Activated CD4-positive, alpha-beta T cell treated with anti-CD3 and anti-CD28 coated beads, Interleukin-2, amount 10 ng/mL, durations not matched to agents 7 days and 5 days (primary cell): ENCODE measurements at places on chromosomes 16 and 17.
A peak's percentile ranks its signal among the peaks of the same experiment; 100 is the strongest.

DNA sequence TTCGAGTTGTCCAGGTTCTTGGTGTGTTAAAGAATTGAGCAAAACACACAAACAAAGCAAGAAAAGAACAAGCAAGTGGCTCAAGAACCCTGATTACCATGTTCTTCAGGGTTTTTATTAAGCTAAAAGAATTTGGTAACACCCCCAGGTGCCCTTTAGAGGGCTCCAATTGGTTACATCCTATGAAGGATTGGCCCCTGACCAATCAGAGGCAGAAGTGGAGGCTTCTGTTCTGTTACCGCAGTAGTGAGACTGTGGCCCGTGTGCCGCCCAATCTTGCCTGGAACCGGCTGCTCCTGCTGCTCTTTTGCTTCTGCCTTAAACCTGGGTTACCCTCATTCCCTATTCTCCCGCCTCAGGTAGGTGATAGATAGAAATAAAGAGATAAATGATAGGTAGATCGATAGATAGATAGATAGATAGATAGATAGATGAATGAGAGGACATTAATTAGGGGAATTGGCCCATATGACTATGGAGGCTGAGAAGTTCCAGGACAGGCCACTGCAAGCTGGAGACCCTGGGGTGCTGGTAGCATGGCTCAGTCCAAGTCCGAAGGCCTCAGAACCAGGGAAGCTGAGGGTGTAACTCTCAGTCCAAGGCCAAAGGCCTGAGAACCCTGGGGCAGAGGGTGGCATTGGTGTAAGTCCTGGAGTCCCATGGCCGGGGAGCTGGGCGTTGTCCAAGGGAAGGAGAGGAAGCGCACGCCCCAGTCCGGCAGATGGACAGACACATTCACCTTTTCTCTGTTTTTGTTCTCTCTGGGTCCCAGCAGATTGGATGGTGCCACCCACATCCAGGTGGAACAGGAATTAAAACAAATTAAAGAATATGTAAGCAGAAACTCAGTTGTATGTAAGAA is 3.5 kb upstream of the CA5A start:
- no peak for DNase-seq

GRCh38 chr16:86010680-86011141 is 111.7 kb downstream of the IRF8 start:
- DNase-seq: no peak

DNA sequence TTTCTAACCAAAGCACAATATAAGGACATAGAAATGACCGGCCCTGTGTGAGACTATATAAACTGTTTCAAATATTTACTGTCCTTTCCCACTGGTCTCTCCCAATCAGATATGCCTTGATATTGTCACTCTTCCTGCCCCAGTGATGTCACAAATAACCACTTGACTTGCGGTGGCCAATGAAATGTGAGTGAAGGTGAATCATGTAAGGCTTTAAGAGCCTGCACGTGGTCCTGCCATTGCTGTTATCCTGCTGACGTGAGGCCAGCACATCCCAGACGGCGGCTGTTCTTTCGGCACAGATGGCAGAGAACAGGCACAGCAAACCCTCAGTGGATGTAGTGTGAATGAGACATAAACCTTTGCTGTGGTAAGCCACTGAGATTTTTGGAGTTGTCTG is 5.4 kb upstream of the KLHL11 start:
- no peak for DNase-seq

- DNase-seq: peak; percentile 96
Measured at GRCh38 chr16:2682209-2683021, at the start of gene KCTD5. Gene KCTD5, plus strand, starts transcription at chr16:2682523. Its CDS starts 26 bp downstream, at chr16:2682549.

- no peak for DNase-seq
Measured at GRCh38 chr16:14576532-14576931, 53.5 kb downstream of the PARN start.

GRCh38 chr16:72877374-72878028 is 170.4 kb downstream of the ZFHX3 start:
- no peak for DNase-seq

DNA sequence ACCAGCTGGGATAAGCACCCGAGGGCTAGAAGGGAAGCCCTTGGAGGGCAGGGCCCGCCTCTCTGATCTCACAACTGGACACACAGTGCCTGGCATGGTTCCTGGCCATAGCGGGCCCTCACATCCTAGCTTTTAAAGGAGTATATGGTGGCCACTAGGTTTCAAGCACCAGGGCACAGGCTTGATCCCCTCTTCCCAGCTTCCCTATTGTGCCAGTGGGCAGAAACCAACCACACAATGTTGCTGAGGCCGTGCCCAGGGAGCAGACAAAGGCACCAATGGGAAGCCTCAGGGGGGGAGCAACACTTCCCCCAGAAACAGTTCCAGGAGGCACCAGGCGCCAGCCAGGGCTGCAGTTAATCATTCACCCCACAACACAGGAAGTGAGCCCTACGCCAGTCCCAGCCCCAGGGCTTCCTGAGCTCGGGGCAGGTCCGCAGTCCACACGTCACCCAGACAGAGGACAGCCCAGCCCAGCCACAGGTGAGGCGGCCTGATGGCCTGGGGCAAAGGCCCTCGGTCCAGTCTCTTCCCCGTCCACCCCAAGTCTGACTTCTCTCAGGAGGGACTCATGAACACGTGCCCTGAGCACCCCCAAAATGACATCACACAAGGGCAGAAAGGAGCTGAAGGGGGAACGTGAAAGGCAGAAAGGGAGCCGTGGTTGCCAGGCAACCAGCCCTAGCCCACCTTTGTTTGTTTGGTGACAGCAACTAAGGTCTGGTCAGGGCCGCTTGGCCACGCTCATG is 12.8 kb downstream of the SMIM5 start:
- DNase-seq: no peak

GRCh38 chr16:56347166-56347565 is 78.2 kb downstream of the AMFR start:
- no peak for DNase-seq

DNA sequence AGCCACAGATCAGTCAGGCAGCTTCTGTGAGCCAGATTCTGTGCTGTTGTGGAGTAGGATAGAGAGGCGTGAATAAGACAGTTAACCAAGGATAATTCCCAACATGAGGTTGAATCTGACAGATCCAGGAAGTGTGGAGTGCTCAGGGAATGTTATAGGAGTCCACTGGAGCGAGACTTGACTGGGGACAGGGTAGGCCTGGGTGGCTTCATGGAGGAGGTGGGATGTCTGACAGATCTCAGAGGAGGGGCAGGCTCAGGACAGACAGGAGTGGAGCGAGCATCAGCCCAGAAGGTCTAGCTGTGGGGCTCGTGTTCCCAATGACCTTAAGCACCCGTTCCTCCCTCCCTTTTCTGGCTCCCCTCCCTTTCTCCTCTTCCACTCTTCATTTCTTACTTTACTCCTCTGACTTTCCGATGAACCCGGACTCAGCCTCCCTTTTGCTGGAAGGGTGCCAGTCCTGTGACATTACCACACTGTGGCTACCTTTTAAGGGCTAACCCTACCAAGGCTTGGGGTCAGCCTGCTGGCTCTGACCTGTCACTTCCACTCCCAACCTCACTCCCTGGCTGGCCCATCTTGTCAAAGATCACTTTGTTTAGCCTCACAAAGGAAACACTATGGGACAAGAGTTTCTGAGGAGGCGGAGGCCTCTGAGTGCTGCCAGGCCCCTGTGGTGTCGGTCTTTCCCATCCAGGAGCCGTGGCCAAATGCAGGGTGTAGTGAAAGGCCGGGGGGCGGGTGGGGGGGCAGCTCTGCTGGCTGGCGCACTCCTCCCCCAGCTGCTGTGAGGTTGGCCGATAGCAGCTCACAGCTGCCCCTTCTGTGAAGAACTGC is 28.5 kb upstream of the EFCAB13 start:
- no peak for DNase-seq

DNA sequence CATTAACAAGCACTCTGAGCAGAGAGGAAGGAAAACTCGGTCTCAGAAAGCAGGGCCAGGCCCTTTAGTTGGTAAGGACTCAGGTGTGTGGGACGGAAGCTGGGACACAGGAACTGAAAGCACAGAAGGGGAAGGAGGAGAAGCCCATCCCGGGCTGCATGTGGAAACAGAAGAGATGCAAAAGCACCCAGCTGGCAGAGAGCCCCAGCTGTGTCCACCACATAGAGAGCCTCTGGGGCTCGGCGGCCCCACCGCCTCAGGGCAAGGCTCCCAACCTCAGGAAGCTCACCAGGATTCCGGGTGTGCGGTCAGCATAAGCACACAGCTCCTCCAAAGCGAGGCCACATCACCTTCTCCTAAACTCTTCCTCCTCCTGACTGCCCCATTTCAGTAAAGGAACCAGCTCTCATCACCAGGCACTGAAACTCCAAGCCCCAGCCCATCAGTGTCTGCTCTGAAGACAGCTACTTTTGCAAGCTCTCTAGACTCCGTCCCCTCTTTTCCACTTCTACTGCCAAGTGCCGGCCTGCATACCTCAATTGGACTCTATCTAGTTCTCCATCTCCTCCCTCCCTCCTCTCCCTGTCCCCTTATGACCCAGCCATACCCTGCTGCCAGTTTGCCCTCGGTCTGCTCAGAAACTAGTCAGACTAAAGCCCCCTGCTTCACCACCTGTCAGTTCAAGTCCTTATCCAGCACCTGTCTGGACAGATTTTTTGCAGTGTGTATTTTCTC is 6.0 kb downstream of the ST3GAL2 start:
- no peak for DNase-seq

DNA sequence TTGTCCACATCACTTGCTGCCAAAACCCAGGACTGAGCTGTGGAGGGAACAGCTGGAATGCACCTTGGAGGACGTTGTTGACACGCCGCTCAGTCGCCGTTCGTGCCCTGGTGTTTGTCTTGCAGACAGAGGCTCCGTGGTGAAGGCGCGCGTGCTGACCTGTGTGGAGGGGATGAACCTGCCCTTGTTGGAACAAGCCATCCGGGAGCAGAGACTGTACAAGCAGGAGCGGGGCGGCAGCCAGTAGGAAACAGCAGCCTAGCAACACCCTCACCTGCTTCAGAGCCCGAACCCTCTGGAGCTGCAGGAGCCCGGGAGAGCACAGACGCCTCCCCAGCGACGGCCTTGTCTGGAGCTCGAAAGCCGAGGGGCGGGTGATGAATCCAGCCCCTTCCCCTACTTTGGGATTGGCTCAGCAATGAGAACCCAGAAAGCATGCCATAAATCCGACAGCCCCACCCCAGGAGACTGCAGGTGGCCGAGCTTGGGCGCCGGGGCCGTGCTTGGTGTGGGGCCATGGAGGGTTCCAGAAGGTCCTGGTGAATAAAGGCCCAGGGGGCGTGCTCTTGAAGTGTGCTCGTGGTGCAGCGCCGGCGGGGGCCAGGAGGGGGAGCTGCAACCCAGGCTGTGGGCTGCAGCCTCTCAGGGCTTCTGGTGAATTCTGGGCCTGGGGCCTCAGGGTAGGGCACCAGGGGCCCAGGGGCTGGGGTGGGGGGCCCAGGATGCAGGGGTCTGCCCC is 470 bp upstream of the CDK3 start:
- peak; percentile 71 for DNase-seq

DNA sequence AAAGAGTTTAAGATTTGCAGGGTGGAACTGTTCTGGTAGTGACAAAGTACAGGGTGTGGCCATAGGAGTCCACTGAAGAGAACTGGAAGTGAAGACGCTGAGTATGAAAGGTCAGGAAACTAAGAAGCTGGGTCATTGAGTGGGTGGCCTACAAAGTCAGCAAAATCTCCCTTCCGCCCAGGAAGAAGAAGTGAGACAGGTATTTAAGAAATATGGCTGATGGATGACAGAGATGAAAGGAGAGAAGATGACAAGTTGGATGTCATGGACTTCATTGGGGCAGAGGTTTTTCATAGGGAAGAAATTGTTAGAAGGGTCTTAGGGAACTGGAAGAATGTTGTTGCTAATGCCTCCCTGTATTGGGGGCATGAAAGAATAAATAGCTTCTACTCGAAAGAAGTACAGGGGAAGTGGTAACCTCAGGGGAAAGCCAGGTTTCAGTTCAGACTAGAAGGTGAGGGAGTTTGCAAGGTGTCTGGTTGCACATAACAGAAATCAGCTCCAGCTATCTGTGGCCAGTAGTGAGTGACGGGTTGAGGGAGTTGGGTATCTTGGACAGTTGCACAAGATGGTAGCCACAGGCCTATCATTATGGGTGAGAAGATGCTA is 33.6 kb upstream of the MED13 start:
- DNase-seq: no peak

DNA sequence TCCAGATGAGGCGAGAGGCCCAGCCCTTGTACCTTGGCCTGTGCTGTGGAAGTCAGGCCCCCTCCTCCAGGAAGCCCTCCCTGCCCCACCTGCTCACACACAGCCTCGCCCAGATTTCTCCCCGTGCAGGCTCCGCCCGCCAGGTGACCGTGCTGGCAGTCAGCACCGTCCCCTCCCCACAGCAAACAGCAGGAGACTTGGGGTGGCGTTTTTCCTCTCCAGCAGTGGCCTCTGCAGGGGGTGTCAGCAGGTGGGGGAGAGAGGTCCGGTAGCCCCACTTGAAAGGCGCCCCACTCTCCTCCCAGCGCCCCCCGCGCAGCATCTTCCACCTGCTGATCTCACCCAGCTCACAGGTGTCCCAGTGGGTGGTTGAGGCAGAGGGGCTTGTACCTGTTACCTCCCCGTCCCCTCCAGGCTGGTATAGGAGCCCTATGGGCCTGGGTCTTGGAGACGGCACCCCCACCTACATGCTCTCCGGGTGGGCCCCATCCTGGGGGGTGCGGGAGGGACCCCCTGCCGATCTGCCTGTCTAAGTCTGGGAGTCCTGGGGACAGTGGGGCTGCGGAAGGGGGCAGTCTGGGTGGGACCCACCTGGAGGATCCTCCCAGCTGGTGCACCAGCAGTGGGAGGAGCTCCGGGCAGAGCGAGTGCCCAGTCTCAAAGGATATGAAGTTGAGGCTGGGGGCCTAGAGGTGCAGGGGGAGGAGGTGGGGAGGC is 4.2 kb upstream of the C1QTNF8 start:
- DNase-seq: no peak

DNA sequence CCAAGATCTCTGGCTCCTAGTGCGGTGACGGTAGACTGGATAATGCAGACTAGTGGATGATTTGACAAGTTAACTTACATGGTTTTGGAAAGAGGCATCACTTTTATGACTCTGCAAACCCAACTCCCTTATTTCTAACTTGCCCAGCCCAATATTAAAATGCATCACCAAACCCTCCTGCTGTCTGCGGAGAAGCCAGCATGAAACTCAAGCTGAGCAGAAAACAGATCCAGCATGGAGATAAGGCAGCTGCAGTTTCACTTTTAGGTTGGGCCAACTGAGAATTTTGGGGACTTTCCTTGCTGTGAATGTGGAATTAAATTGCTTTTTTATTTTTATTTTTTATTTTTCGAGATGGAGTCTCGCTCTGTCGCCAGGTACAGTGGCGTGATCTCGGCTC is 27.8 kb downstream of the CDH1 start:
- peak; percentile 54 for DNase-seq

DNA sequence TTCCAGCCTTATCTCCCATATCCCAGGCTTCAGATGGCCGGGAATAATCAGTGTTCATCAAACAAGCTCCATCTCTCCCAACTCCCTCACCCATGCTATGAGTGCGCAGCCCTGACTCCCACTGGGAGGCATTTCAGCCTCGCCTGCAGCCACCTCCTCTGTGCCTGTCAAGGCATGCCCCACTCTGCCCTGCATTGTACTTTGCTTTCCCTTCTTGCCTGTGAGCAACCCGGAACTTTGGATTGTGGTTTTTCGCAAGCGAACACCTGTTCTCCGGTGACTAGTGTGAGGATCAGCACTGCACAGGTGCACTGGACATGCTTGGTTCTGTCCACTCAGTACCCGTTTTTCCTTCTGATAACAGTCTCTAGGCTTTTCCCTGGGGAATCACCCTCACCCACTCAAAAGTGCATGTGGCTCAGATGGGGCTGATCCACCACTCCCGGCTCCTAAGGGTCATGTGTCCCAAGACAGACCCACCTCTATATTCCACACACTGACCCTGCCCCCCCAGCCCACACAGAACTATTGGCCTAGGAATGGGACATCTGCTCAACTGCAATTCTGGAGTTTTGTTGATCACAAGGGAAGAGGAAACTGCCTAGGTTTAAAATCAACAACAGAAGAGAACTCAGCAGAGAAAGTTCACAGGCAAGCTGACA is 9.1 kb downstream of the CHST6 start:
- no peak for DNase-seq

GRCh38 chr17:39927929-39928857 is 661 bp downstream of the LRRC3C start:
- DNase-seq: no peak
